ENCODE measurements at places on chromosomes 16 and 17.

DNA sequence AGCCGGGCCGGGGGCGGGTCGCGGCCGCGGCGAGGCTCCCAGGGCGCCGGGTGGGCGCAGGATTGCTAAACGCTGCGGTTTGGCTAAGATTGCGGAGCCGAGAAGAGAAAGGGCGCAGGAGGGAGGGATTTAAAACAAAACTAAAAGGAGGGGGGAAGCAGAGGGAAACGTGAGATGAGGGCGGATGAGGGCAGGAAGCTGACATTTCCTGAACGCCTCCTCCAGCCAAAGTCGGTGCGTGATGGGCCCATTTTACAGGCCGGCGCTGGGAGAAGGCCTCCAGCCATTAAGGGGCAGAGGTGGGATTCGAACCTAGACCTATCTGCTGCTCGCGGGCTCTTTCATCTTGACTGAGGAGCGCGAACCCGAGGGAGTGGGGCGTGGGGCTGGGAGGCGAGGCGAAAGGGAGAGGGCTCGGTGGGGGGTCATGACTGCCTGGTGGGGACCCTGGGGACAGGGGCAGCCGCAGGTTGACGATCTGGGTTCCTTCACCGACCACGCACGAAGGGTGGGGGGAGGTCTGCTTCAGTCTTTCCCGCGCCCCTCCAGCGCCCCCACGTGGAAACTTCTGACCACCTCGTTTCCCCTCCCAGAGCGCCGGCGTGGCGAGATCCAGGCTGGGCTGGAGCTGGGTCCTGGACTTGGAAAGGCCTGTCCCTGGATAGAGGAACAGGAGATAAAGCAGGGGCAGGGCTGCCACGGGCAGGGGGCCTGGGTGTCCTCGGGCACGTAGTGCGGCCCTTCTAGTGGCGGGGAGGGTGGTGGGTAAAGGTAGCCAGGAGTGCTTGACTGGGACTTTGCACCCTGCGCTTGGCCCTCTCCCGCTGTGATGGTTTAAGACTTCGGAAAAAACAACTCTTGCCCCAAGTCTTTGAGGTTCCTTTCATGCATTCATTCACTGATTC lies 3.8 kb upstream of the TAC4 start:
- peak; percentile 20 for DNase-seq

DNA sequence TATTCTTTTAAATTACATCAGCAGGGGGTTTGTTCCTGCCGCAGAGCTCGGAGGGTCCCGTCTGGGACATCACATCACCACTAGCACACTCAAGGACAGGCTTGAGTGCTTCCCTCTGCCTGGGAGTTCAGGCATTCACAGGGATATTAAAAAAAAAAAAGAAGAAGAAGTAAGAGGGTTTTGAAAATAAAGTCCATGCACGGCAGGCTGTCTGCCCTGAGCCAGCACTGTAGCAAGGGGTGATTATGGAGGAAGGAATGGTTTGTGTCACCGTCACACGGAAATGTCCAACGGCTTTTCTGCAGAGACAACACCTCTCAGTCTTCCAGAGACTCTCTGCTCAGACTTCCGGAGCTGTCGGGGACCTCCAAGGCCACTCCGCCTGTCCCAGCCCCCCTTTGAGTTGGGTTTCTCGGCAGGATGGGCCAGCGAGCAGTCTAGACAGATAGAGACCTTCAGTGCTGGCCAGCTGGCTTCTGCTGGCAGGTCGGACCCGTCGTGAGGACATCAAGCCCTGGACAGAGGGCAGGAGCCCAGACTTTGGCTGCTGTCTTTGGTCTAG lies 33.6 kb downstream of the MEOX1 start:
- no peak for DNase-seq

DNA sequence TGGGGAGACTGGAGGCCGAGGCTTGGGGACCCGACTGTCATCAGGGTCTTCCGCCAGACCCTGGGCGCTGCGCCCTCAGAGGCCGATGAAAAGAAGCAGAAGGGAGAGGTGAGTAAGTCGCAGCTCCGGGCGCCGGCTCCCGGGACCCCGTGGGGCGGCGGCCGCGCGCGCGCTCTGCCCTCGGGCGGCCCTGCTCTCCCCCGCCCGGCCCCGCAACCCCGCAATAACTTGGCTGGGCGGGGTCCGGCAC lies 392 bp upstream of the ABHD15 start:
- DNase-seq: no peak

DNA sequence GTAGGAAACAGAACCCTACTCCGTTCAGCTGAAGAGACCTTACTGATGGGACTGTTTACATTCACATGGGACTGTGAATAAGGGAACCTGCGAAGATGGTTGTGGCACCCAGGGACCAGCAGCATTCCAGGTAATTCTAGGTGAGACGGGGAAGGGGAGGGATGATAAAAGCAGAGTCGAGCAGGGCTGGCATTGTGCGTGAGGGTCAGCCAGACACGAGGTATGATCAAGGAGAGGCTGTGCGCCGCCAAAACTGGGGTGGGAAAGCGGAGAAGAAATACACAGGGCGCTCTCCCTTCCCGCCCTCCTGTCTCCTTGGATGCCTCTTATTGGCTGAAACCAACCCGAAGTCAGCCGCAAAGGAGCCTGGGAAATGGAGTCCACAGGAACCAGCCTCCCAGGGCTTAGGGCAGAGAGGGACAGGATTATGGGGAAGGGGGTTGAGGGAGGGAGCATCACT lies 38.4 kb upstream of the CSNK2A2 start:
- peak; percentile 35 for DNase-seq

DNA sequence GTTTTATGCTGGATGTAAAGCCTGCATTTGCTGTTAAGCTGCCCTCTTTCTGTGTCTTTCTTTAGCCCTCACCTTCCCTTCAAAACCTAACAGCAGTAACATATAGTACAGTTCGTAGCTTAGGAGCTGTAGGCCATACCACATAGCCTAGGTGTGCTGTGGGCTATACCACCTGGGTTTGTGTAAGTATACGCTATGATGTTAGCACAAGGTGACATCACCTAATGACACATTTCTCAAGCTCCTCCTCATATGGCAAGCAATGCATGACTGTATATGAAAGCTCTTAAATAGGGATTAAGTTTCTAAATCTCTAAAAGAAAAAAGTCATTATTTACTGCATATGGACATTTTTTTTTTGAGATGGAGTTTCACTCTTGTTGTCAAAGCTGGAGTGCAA lies 57.8 kb upstream of the TMEM97 start:
- DNase-seq: no peak

GRCh38 chr16:72236866-72237265 lies 64.9 kb upstream of the PMFBP1 start:
- no peak for DNase-seq

DNA sequence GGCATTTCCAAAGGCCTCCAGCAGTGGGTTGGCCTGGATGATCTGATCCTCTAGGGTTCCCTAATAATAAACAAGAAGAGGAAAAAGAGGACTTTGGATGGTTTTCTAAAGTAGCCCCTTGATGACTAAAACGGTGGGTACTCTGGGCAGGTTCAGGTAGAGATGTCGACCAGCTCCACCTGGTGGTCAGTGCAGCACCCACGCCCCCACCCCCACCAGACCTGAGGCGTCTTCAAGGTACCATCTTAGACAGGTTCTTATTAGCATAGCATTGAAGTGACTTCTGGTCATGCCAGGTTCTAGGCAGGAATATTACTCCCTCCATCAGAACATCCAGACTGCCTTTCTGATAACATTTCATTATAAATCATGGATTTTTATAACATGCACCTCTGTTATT lies 15.0 kb downstream of the MYH13 start:
- no peak for DNase-seq

DNA sequence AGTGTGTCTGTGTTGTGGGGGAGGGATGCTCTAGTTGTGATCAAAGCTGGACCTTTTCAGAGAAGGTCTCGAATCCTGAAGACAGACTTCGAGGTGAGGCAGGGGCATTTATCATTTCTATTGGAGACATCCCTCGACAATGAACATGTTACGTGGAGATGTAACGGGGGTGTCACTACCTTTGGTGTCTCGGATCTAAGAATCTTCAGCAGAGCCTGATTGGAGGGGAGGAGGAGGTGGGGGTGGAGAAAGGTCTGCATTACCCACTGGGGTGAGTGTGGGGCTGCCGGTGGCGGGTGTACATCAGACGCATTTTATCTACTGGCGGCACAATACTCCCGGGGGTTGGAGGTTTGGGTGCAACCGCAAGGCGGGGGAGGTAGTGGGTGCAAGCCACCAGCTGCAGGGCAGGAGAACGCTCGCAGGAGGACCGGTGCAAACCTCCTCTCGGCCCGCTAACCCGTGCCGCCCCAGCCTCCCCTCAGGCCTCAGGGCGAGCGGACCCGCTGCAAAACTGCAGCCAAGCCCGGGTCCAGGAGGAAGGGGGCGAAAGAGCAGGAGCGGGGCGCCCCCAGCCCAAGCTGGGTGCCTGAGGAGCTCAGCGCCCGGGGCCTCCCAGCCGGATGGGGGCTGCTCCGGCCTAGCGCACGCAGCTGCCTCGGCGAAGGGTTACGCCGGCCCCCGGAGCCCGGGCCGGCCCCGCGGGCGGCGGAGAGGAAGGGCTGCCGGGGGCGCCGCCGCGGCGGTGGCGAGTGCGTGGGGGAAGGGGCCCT lies 735 bp downstream of the ZNF652 start:
- DNase-seq: peak; percentile 38

DNA sequence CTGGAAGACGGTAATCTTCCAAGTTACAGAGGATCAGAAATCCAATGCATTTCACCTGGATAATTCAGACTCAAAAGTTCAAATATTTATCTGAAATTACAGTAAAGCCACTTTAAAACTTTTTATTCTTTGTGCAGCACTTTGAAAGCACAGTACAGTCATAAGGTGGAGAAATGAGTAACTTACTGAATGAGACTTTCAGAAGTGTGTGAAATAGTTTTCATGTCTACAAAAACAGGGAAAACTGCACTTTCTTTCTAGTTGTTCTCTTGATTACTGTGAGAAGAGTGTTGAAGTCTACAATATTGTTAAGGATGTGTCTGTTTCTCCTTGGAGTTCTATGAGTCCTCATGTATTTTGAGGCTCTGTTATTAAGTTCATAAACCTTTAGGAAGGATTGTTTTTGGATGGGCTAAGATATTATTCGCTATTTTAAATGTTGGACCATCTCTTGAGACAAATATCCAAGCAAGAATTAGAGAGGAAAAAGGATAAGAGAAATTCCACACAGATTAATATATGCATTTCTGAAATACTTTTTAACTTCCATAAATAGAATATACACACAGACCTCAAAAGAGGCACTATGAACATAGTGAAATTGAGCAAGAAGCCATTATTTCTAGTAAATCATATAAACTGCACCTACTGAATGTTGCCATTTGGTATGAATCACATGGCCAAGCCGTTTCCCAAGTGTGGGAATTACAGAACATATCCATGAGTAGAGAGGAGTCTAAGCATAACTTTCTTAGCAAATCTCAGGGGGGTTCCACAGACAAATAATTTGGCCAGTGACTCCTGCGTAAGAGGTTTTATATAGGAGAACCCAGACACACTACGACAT lies 83.6 kb upstream of the PLEKHM1 start:
- DNase-seq: peak; percentile 43

DNA sequence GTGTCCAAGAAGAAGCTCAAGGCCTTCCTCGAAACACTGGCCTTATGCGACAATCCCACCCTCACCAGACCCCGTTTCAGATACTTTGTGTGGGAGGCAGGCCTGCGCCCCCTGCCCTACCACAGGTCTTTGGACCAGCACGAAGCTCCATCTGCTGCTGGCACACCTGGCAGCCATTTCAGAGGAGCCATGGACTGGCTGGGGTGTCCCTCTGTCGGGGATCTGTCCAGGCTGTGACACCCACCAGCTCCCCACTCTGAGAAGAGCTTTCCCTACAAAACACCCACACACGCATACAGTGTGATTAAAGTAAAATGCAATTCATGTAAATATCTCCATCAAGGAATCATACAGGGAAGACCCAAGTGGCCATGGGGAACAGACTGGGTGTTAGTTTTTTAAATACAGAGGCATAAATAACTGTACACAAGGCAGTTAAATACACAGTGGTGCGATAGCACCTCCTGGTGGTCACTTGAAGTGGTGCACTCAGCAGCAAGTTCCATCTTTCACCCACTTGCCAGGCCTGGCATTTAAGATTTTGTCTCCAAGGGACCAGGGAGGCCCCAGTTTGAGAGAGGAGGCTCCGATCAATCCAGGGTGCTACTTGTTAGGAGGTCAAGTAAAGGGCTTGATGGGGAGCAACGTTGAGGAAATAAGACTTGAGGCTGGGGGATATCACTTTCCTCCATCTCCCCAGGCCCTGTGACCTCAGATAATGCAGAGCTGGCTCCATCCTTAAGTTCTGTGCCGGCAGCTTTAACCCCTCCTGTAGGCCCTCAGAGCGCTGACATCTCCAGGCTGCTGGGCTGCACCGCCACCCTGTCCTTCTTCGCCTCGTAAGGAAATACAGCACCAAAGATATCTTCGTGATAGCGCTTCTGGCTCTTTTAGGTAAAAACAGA lies 43.6 kb downstream of the NOS2 start:
- no peak for DNase-seq

- DNase-seq: no peak
These were observed 27.3 kb upstream of the ALKBH5 start for GRCh38 chr17:18156171-18156975.

GRCh38 chr17:61574542-61575351 lies 16.3 kb downstream of the NACA2 start:
- DNase-seq: no peak

GRCh38 chr16:87319011-87319410 lies 1.8 kb upstream of the C16orf95 start:
- no peak for DNase-seq

- DNase-seq: no peak
These were observed 110.3 kb downstream of the CCT6B start for GRCh38 chr17:34850964-34851363.

- DNase-seq: no peak
These were observed 38.6 kb upstream of the TOB1 start for GRCh38 chr17:50904518-50905459.

DNA sequence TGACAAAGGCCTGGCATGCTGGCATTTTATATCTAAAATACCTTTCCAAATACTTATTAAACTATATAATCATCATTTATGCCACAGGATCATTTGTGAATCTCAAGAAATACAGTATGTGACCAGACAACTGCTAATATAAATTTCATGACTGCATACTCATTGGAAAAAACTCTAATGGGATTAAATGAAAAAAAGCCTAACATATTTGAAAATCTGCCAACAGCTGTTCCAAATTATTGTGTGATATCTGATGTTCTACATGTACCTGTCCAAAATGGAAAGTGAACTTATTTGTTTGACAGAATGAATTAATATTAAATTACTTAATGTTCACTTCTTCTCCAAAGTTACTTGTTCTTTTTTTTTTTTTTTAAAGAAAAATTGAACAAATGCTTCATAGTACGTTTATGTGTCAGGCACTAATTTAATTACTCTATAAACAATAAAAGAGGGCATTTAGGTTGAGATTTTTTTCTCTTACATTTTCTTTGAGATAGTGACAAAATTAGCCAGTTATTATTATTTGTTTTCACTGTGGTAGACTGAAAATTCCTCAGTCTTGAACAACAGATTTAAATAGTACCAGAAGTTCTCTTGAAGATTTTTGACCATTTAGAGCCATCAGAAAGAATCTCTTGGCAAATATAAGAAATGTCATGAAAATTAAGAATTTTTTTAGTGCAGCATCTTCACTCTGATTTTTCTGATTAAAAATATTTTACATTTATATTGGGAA lies 114.0 kb downstream of the FTO start:
- DNase-seq: peak; percentile 43
